ENCODE measurements at places on chromosomes 12 and 14.

DNA sequence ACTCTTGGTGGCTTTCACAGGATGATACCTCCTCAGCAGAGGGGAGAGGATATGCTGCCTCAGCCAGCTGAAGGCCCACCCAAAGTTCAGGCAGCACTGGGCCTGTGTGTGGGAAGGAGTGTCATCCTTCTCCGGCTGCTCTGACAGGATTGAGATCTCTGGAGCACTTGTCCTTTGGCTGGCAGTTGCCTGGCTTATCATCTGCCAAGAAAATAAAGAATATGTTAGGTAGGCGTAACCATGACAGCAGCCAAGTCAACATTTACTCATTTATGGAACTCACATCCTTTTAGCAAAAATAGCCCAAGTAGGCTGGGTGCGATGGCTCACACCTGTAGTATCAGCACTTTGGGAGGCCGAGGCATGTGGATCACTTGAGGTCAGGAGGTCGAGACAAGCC is 68.5 kb downstream of the PPFIBP1 start:
- no peak for DNase-seq

DNA sequence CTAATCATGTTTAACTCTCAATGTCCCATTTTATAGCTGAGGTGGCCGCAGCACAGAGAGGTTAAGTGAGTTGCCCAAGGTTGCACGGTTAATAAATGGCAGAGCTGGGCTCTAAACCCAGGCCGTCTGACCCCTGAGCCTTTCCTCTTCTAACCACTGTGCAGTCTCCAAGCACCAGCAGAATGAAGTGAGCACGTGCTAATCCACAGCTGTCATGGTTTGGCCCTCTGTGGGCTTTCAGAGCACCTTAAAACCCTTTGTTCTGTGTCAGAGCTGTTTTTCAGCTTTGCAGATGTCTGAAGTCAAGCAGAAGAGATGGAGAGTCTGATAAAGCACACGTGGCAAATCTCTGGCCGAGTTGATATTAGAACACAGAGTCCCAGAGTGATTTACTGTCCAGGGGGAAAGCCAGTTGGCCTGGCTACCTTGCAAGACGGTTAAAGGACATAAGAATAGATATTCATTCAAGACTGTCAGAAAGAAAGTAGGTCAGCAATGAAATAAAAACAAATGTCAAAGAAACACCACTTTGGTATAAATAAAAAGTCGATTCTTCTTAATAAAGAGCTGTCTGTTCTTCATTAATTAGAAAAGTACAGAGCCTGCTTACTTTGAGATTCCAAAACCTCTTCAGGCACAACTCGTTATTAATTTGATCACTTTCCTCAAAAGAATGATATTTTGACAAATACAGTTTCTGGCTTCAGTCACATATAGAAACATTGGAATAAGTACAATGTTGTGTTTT is 107.3 kb downstream of the CRADD start:
- no peak for DNase-seq

GRCh38 chr14:58663494-58664111 is 25.8 kb downstream of the DACT1 start:
- DNase-seq: no peak

GRCh38 chr14:72521045-72521444 is 372.9 kb downstream of the DPF3 start:
- no peak for DNase-seq

DNA sequence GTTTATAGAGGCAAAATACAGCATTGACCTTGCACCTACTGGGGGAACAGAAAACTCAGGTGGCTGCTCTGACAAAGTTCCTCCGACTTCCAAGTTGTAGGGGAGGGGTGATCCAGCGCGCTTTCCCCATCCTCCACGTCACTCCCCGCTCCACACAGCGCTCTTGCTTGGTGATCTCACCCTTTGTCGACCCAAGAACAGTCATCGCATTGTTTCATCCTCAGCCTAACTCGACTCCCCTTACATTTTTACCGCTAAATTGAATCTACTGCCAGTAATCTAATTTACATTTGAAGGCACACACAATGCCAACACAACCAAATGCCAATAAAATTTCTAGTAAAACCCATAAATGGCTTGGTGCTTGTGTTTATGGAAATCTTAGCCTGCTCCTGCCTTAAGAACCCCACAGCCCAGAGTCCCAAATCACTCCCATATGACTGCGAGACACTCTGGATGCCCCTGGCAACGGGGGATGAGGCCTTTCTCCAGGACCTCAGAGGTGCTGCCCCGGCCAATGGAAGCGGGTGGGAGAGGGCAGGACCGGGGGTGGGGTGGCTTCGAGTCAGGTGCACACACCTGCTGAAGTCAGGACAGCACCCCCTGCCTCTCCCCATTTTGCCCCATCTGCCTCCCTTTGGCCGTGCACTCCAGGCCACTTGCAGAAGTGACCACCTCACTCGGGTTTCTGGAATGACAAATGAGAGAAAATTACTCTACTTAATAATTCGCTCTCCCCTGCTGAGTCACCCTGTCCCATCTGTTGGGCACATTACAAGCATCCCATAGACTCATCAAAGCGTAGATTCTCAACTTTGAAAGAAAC is 98.2 kb upstream of the GSC start:
- DNase-seq: no peak
